Natural killer cell (primary cell): ENCODE measurements at places on chromosomes 7 and 10.

DNA sequence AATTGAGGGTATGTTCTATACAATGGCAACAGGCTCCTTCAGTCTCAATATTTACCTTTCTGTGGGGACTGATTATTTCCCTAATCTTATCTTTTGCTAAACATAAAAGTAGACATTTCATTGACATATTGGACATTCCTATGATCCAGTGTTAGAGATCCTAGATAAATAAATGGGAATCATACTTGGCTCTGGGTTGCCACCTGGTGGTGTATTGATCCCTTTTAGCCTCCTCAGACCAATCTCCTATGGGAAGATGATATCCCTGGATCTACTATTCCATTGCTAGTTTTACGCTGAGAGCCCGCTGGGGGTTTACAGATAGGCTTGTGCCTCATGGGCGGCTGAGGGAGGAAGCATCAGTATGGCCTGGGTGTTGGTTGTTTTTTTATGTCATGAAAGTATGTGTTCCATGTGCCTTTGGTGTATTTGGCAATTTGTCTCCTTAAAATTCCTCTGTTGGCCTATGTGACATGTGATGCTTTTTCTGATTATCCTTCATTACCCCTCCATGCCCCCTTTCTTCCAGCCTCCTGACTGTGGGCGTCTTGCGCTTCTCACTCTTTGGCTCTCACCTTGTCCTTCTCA, 18.8 kb downstream of the CELF2 start:
- no peak for DNase-seq

GRCh38 chr10:51743146-51743545, 43.8 kb upstream of the CSTF2T start:
- DNase-seq, result no peak

DNA sequence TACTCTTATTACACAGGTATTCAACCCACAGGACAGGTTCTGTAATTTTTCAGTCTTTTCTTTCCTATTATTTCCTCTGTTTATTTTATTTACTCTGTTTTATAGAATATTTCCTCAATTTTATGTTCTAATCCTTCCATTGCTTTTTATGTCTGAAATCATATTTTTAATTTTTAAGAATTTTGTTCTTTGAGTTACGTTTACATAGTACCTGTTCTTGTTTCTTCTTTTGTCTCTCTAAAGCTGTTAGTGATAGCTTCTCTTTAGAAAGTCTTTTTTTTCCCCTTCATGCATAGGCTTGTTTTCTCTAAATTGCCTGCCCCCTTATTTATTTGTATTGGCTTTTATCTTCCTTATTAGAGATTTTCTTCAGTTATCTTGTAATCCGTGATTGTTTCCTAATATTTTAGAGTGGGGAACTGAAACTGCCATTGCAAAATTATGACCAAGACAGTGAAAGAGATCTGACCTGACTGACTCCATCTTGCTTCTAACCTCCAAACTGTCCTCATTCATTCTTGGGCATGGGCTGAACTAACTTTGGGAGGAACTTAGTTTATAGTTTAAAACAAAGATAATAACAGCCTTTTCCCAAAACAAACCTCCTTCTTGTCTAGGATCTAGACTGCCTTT, 187.6 kb downstream of the PFKFB3 start:
- DNase-seq, result no peak

GRCh38 chr10:48802611-48803071, 118.0 kb downstream of the WDFY4 start:
- no peak for DNase-seq

GRCh38 chr10:12834116-12834665, 167.3 kb downstream of the CCDC3 start:
- no peak for DNase-seq

- DNase-seq, result no peak
Observed at GRCh38 chr10:58431903-58432302, 46.7 kb downstream of the TFAM start.

- DNase-seq, result no peak
Observed at GRCh38 chr7:18815261-18815960, 302.0 kb downstream of the TWIST1 start.

- no peak for DNase-seq
Observed at GRCh38 chr10:122475591-122476332, 14.4 kb downstream of the HTRA1 start.

DNA sequence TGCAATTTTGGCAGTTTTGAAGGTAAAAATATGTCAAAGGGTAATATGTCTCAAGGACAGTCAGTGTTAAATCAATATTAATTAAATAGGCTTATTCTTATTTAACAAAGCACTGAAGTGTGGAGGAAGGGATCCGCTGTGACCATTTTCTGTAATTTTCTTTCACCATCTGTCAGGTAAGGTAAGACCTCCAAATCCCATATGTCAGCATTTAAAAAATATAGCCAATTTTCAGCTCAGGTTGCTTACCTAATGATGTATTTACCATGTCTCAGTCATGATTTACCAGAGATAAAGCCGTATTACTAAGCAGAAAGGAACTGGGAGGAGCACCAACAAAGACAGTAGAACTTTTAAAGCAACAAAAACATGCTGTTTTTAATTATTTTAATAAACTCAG, 683.9 kb downstream of the CCSER2 start:
- DNase-seq, result no peak

DNA sequence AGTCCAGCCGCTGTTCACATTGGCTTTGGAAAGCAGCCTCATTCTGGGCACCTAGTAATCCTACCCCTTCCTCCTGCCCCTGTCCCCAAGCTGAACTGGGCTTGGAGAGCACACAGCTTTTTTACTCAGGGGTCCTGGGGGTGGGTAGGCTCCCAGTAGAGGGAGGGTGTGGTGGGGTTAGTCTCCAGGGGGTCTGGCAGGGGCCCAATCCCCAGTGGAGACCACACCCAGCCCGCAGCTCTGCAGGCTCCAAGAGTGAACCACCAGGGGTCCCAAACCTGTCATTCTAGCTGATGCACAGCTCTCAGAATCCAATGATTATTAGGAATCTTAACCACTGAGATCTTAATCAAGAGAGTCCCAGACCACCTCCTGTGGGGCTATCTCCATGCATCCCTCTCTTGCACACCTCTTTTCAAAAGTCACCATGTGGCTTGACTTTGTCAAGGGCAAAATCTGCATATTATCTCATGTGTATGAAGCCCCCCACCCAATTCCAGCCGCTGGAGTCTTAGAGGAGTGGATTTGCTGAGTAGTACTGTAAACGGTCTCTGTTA, 2.7 kb downstream of the HOXA11 start:
- no peak for DNase-seq

DNA sequence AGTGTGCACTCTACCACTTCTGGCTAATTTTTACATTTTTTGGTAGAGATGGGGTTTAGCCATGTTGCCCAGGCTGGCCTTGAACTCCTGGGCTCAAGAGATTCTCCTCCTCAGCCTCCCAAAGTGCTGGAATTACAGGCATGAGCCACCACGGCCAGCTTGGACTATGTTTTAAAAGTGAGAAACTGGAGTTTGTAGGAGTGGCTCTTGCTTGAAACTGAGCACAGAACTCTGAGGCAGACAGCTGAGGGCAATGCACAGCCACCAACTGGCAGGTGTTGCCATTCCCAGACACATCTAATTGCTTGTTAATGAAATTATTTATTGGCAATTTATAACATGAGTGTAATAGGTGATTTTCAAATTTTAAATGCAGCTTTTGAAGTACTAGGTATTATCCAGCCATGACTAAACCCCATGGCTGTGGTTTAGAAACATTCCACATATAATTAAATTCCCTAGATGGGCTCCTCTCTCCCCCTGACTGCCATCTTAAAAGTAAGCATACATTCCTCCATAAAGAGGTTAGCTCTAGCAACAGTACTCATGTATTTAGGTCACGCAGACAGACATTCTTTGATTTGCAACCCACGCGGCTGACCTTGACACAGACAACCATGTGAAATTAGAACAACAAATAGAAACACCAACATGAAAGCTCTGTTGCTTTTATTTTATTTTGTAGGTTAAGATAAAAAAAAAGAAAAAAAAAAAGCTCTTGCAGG, 19.8 kb downstream of the PANK1 start:
- DNase-seq, result no peak

- DNase-seq, result no peak
Observed at GRCh38 chr10:3471472-3471871, 298.9 kb upstream of the PITRM1 start.

DNA sequence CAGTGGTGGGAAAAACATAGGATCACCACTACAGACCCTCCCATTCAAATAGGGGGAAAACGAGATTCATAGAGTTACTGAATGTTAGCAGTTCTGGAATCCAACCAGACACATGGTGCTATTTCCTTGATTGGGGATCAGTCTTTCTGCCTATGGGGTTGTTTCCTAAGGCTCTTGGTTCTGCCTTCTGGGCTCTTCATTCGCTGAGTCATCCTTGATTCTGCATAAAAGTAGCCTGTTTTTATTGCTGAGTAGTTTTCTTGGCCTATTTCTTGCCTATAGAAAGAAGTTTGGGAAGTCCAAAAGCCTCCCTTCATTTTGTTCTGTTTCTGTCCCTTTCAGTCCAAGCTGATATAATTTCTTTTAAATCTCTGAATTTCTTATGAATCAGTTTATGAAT, 99.3 kb upstream of the OIT3 start:
- no peak for DNase-seq

GRCh38 chr7:101009629-101010028, 10.3 kb upstream of the MUC17 start:
- no peak for DNase-seq

GRCh38 chr10:43082746-43083145, 5.9 kb downstream of the RET start:
- no peak for DNase-seq

GRCh38 chr7:155624412-155624811, 20.0 kb upstream of the RBM33 start:
- DNase-seq, result no peak

DNA sequence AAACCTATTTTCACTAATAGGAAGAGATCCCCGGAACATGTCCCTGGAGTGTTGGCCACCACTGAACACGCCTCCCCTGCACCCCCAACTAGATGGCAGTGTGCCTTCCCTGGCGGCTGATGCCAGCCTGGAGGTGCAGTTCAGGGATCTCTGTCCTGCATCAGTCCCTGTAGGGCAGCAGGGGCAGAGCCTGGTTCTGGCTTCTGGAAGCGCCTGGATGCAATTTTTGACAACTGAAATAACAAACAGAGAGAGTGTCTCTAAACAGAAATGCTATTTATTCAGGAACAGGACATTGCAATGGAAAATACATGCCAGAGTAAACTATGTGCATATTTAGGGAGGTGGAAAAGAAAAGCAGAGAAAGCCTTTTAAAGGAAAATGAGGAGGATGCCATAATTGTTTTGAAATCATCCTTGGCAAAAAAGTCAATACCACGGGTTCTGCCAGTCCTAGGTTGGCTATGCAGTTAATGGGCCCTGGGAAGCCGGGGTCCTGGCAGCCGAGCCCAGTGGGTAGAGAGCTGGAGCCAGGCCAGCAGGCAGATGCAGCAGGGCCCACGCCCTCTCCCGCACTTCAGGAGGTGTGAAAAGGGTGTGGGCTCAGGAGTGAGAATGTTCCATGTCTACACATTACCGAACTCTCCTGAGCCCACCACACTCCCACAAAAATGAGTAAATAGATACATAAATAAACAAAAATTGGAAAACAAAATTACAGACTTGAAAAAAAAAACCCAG, 18.5 kb downstream of the ANTXRL start:
- no peak for DNase-seq

- DNase-seq, result no peak
Observed at GRCh38 chr10:29344073-29344820, 55.4 kb downstream of the LYZL1 start.

GRCh38 chr10:48490946-48491345, 113.9 kb downstream of the ARHGAP22 start:
- DNase-seq, result no peak

GRCh38 chr7:84009051-84009450, 185.5 kb downstream of the SEMA3A start:
- DNase-seq, result no peak

GRCh38 chr7:98329791-98330373, 48.4 kb downstream of the BRI3 start:
- no peak for DNase-seq

- no peak for DNase-seq
Observed at GRCh38 chr10:49083261-49083660, 32.1 kb downstream of the VSTM4 start.

DNA sequence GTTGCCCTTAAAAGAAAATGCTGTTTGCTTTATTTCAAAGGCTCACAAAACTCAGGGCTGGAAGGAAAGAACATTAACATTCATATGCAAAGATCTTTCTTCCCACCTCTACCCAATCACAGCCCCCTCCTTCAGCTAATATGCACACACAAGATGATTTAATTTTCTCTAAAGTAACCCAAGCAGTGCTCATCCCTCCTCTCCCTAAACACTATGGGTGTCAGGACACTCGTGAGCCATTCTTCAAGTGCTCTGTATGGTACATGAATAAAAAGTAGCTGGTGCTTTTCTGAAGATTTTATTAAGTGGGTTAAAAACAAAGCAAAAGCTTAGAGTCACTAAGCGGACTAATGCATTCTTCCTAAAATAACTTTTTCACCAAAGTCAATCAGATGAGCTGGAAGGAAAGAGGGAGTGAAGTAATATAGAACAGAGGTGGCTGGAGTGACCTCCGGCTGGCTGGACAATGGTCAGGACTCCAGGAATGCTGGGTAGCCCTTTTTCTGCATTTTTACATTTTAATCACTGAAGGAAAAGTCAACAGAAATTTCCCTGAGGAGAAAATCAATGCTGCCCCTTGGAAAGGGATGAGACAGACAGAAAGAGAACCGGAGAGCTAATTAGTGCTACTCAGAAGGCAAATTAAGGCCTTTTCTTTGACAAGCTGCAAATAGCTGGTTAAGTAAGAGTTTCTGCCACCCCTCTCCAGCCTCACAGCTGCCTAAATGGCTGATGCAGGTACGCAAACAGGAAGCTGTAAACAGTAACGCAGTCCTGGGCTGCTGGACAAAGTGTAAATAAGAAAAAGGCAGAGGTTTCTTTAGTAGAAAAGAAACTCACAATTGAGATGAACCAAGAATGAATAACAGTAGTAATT, 6.6 kb downstream of the DGKI start:
- no peak for DNase-seq

DNA sequence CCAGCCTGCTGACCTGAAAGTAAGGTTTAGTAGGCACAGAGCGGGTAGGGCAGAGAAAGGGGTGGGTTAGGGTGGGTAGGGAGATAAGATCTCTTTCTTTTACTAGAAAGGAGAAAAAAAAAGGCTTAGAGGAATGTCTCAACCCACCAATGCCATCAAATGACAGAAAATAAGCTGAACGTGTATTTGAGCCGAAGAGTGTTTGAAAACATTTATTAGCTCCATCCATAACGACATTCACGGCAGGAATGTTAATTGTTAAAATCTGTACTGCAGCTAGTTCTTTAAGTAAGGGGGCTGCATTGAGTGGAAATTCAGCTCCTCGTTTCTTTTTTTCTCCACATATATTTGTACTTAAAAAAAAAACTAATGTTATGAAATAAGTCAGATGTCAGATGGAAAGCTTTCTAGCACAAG, 63.7 kb upstream of the ARID5B start:
- DNase-seq, result no peak
